ENCODE measurements at places on chromosomes 5 and 9.

DNA sequence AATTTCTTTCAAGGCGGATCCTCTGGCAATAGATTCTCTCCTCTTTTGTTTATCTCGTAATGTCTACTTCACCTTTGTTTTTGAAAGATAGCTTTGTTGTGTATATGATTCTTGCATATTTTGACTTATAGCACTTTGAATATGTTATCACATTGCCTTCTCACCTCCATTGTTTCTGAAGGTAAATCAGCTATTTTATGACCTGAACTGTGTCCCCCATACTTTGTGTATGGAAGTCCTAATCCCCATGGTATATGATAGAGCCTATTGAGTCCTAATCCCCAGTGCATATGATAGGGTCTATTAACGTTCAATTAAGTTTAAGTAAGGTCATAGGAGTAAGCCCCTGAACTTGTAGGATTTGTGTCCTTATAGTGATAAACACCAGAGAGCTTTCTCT, 910.2 kb upstream of the NUDT12 start:
- DNase-seq, result no peak

DNA sequence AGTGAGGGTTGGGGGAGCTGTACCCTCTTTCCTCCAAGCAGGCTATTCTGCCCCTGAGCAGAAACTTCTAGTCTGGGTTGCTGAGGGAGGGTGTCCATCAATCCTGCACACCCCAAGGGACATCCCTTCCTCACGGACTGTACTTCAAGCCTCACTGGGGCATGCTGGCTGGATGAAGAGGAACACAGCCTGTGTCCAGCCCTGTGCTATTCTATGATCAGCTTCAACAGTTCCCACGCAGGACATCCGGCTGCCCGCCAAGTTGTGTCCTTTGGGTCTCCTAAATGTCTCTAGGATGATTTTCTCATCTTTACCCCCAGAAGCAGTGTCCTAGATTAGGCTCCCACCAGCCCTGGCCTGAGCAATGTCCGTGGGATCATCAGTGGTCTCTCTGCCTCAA, 68.1 kb downstream of the CRB2 start:
- no peak for DNase-seq

DNA sequence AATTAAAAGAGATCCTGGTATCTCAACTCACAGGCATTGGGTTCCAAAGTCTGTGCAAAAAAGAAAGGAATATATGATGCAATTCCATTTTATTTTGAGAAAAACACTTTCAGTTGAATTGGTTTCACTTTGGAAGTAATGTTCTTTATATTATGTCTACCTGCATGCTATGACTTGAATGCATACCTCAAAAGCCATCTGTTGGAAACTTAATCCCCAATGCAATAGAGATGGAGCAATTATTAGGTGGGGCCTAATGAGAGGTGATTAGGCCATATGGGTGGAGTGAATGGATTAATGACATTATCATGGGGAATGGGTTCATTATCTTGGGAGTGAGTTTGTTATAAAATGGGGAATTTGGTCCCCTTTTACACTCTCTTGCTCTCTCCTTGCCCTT, 293.3 kb downstream of the CSNK1G3 start:
- no peak for DNase-seq

GRCh38 chr5:65037831-65038815, 269.4 kb downstream of the CWC27 start:
- peak; percentile 95 for DNase-seq

DNA sequence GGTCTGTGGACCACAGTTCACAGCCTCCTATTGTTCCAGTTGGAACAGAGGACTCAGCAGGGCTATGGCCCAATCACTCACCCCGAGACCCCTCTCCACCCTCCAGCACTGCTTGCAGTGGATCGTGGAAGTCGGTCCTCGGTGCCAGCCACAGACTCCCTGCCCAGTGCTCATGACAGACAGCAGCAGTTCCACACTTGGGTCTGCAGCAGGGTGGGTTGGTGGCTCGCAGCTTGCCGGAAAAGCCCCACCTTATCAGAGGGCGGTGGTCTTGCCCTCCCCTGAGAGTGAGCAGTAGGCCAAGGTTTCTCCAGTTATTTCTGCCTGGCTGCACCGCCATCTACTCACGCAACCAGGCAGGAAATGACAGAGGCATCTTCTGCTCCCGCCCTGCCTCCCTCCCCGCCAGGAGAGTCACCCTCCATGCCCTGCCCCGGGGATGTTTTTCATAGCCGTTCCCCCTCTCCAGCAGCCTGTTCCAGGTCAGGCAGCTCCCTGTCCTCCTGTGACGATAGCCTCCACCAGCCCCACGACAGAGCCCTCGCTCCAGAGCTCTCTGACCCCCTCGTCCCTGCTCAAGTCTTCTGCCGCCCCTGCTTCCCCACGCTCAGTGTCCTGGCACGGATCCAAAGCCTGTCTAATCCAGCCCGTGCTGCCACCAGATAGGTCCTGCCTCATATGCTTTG, 34.5 kb downstream of the UNC5A start:
- no peak for DNase-seq

DNA sequence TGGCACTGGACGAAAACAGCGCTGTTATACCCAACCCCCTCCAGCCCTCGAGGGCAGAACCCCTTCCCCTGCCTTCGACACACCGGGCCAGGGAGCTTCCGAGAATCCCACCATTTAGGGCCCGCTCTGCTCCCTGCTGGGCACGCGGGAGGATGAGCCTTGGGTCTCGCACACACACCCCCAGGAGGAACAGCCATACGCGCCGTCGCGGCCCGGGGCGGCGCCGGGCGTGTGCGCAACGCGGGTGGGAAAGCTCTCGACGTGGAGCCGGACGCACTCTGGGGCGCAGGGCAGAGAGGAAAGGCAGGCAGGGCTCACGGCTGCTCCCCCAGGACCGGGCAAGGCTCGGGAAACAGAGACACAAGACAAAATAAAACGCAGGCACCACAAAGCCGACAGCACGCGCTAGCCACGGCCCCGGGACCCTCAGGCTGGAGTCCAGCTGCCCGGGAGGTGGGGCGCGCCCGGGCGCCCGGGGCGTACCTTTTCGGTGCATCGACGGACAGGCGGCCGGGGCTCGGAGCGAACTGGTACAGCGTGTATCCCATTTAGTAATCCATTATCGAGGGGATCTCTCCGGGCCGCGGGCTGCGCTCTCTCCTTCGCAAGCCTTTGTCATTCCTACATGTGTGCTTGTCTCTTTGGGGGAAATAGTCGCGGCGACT, 789 bp downstream of the SEMA6A start:
- DNase-seq, result peak; percentile 12

DNA sequence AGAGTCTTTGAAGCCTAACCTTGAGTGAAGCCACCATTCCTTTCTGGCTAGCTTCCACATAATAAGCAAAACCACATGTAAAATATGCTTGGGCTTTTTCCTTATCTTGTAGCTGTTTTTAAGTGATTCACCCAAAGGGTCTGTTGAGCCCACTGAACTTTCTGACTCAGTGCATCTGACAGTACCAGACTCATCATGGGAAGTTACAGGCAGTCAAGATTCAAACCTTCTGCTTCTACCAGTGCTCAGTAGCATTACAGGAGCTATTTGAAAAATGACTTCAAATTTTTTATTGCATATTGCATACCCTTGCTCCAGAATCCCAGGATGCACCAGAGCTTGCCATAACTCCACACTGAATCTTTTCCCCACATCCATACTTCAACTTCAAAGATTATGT, 87.5 kb upstream of the PTPRD start:
- DNase-seq, result no peak

- DNase-seq, result no peak
These were observed 1050.4 kb downstream of the MAT2B start for GRCh38 chr5:164555809-164556208.

- DNase-seq, result no peak
These were observed 20.8 kb upstream of the CTNNAL1 start for GRCh38 chr9:109033941-109034700.

- no peak for DNase-seq
These were observed 794.4 kb upstream of the ACO1 start for GRCh38 chr9:31590091-31590490.

GRCh38 chr9:121518634-121519033, 19.0 kb upstream of the GGTA1 start:
- no peak for DNase-seq

- DNase-seq, result no peak
These were observed 488.9 kb upstream of the TNC start for GRCh38 chr9:115606838-115607237.

Data from dermis microvascular lymphatic vessel endothelial cell (primary cell).